Uterine smooth muscle cell (primary cell): ENCODE measurements at places on chromosomes 6 and 20. TPM values are rescaled to one million over a fixed set of nuclear protein-coding genes. Genes with fewer than 3 reads are reported as not detected.

HSPA1L gene
- 0.89 and 1.7 TPM in 2 replicates for total RNA-seq

MATN4 gene
- total RNA-seq, result 0.11 TPM in 1 of 2 replicates, not detected in the other

HLA-G gene
- total RNA-seq, result not detected in 2 replicates

MUC22 gene
- total RNA-seq, result not detected in 2 replicates

HEY2 gene
- total RNA-seq, result not detected in 2 replicates

GSTA1 gene
- not detected in 2 replicates for total RNA-seq

SLC32A1 gene
- total RNA-seq, result not detected in 2 replicates

NECAB3 gene
- total RNA-seq, result 27.7 and 29.9 TPM in 2 replicates

CALHM4 gene
- total RNA-seq, result not detected in 2 replicates

GGTLC1 gene
- not detected in 2 replicates for total RNA-seq

MYL9 gene
- 7.2 and 18.2 TPM in 2 replicates for total RNA-seq

BHLHE23 gene
- total RNA-seq, result not detected in 2 replicates

KIF25 gene
- not detected in 2 replicates for total RNA-seq

ENPP1 gene
- 17.4 and 31.9 TPM in 2 replicates for total RNA-seq

HRH3 gene
- not detected in 2 replicates for total RNA-seq

KHDC1L gene
- 0.50 TPM in 1 of 2 replicates, not detected in the other for total RNA-seq

RAD21L1 gene
- 0.66 TPM in 1 of 2 replicates, not detected in the other for total RNA-seq

DPPA5 gene
- not detected in 2 replicates for total RNA-seq

PRSS35 gene
- 3.2 and 3.5 TPM in 2 replicates for total RNA-seq

CFAP206 gene
- total RNA-seq, result 0.37 and 0.66 TPM in 2 replicates

PPIL6 gene
- total RNA-seq, result 2.3 and 5.0 TPM in 2 replicates

CTAGE9 gene
- not detected in 2 replicates for total RNA-seq

ZSCAN31 gene
- 7.9 and 19.7 TPM in 2 replicates for total RNA-seq

METTL24 gene
- 0.50 and 0.55 TPM in 2 replicates for total RNA-seq

TSPO2 gene
- not detected in 2 replicates for total RNA-seq

SLC16A10 gene
- total RNA-seq, result 0.12 and 0.33 TPM in 2 replicates

MCHR2 gene
- not detected in 2 replicates for total RNA-seq

MICB gene
- 11.6 and 21.9 TPM in 2 replicates for total RNA-seq

CST5 gene
- not detected in 2 replicates for total RNA-seq
